ENCODE measurements at places on chromosomes 4 and X. TPM values are rescaled to one million over a fixed set of nuclear protein-coding genes. Genes with fewer than 3 reads are reported as not detected.

The MRPS18C gene
- total RNA-seq = 10.7 TPM

The VEGFD gene
- 3.0 TPM for total RNA-seq

The EXOSC9 gene
- total RNA-seq = 35.2 TPM

The SRPK3 gene
- 0.64 TPM for total RNA-seq

The MAGEH1 gene
- total RNA-seq = 7.6 TPM

The ATOH1 gene
- 41.8 TPM for total RNA-seq

The NXF2B gene
- not detected for total RNA-seq

The STARD8 gene
- total RNA-seq = 11.6 TPM

The ARMCX6 gene
- not detected for total RNA-seq

The FDCSP gene
- total RNA-seq = not detected

The SCML2 gene
- total RNA-seq = 1.7 TPM

The N4BP2 gene
- 11.7 TPM for total RNA-seq

The AMBN gene
- not detected for total RNA-seq

The DCAF12L2 gene
- total RNA-seq = not detected

The GNRHR gene
- not detected for total RNA-seq

The HNRNPH2 gene
- total RNA-seq = 45.3 TPM

The DGKK gene
- not detected for total RNA-seq

The NBDY gene
- total RNA-seq = 4.1 TPM

The AKAP17A gene
- 128 TPM for total RNA-seq

The RIBC1 gene
- 0.79 TPM for total RNA-seq

The SORBS2 gene
- total RNA-seq = 92.7 TPM

The NKX3-2 gene
- total RNA-seq = 3.8 TPM

The FGF5 gene
- 0.16 TPM for total RNA-seq

The NHSL2 gene
- total RNA-seq = 3.7 TPM

The FREM3 gene
- total RNA-seq = not detected

The SSX7 gene
- total RNA-seq = not detected

The TMPRSS11D gene
- 3.4 TPM for total RNA-seq

The NALF2 gene
- total RNA-seq = 0.27 TPM

The DCHS2 gene
- total RNA-seq = 3.0 TPM

The TRAM1L1 gene
- not detected for total RNA-seq

The DAPP1 gene
- total RNA-seq = 0.41 TPM

The NPNT gene
- total RNA-seq = 26.3 TPM

The MAGEB10 gene
- not detected for total RNA-seq

The DMRTC1 gene
- not detected for total RNA-seq

The TMPRSS11F gene
- total RNA-seq = not detected

The DIPK2B gene
- 2.3 TPM for total RNA-seq

The MMAA gene
- total RNA-seq = 0.37 TPM

The APBB2 gene
- 138 TPM for total RNA-seq

The HTRA3 gene
- 1.5 TPM for total RNA-seq
